Glutamatergic neuron (in vitro differentiated cells): ENCODE measurements at places on chromosomes 5 and 9. TPM values are rescaled to one million over a fixed set of nuclear protein-coding genes. Genes with fewer than 3 reads are reported as not detected.
A peak's percentile ranks its signal among the peaks of the same experiment; 100 is the strongest.

- H3K27ac ChIP-seq, result peak overlapping the region; percentile 71
- no peak for DNase-seq
- H3K27me3 ChIP-seq, result no peaks in the 10 kb centered on the region
- H3K4me1 ChIP-seq, result peaks cover 57% of the 10 kb centered on the region
- no peak overlapping the region for H3K4me3 ChIP-seq
Observed at GRCh38 chr5:116454417-116454927, 120.2 kb downstream of the SEMA6A start.

- peak overlapping the region; percentile 96 for H3K27ac ChIP-seq
- DNase-seq, result peak; percentile 86
- H3K4me1 ChIP-seq, result peaks cover 10% of the 10 kb centered on the region
- H3K36me3 ChIP-seq, result no peaks in the 10 kb centered on the region
- H3K4me3 ChIP-seq, result peak overlapping the region; percentile 98
- peaks cover 18% of the 10 kb centered on the region for H3K27me3 ChIP-seq
Observed at GRCh38 chr5:98769210-98769958, 4.1 kb upstream of the RGMB start.

DNA sequence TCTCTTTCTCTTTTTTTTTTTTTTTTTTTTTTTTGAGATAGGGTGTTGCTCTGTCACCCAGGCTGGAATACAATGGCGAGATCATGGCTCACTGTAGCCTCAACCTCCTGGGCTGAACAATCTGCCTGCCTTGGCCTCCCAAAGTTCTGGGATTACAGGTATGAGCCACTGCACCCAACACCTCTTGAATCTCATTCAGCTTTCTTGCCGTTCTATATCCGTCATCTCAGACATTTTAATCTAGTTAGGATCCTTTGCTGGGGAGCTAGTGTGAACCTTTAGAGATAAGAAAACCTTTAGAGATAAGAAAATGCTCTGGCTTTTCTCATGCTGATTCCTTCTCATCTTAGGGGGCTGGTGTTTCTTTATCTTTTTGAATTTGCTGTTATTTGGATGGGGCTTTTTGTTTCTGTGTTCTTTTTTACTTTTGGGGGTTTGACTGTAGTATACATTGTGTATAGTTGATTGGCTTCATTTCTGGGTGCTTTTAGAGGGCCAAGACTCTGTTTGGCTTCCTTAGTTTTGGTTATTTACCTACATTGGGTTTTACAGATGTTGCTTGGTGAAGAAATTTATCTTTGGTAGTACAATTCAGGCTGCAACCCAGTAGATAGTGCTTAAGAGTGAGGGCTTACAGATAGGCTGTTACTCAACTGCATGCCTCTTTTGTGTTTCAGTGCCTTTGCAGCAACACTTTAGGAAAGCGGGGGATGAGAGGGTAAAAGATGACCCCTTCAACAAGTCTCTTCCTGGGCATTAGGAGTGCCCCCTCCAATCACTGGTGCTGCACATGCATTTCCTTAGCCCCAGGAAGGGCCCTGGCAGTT, 41.9 kb upstream of the SLC36A1 start:
- no peaks in the 10 kb centered on the region for H3K4me1 ChIP-seq
- no peaks in the 10 kb centered on the region for H3K27me3 ChIP-seq
- H3K27ac ChIP-seq, result no peak overlapping the region
- H3K4me3 ChIP-seq, result no peak overlapping the region
- peaks cover 13% of the 10 kb centered on the region for H3K36me3 ChIP-seq

- H3K36me3 ChIP-seq, result no peaks in the 10 kb centered on the region
- H3K27ac ChIP-seq, result no peak overlapping the region
- DNase-seq, result no peak
- H3K4me1 ChIP-seq, result peaks cover 9% of the 10 kb centered on the region
- no peaks in the 10 kb centered on the region for H3K27me3 ChIP-seq
Observed at GRCh38 chr5:132019857-132020555, 8.5 kb upstream of the ACSL6 start.

DNA sequence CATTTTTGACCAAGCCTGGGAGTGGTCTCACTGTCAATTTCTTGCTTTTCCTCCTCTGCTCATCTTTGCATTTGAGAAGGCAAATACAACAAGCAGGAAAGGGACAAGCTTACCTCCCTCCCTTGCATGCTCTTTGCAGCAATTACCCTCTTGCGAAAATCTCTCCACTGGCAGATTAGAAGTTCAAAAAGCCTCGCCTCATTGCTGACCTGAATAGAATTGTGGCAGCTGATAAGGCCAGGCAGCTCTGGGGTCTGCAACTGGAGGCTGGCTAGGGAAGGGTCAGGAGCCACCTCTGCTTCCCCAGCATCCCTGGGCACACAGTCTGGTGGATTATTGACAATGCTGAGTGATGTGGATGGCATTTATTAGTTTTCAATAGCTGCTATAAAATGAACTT, 362.3 kb upstream of the KIF2A start:
- H3K4me1 ChIP-seq, result peaks cover 7% of the 10 kb centered on the region
- H3K4me3 ChIP-seq, result no peak overlapping the region
- no peak for DNase-seq
- H3K36me3 ChIP-seq, result no peaks in the 10 kb centered on the region

GRCh38 chr5:168847511-168848073, 268.4 kb upstream of the PANK3 start:
- H3K4me3 ChIP-seq, result no peak overlapping the region
- no peaks in the 10 kb centered on the region for H3K36me3 ChIP-seq
- H3K27ac ChIP-seq, result no peak overlapping the region
- peaks cover 6% of the 10 kb centered on the region for H3K27me3 ChIP-seq
- peaks cover 32% of the 10 kb centered on the region for H3K4me1 ChIP-seq

DNA sequence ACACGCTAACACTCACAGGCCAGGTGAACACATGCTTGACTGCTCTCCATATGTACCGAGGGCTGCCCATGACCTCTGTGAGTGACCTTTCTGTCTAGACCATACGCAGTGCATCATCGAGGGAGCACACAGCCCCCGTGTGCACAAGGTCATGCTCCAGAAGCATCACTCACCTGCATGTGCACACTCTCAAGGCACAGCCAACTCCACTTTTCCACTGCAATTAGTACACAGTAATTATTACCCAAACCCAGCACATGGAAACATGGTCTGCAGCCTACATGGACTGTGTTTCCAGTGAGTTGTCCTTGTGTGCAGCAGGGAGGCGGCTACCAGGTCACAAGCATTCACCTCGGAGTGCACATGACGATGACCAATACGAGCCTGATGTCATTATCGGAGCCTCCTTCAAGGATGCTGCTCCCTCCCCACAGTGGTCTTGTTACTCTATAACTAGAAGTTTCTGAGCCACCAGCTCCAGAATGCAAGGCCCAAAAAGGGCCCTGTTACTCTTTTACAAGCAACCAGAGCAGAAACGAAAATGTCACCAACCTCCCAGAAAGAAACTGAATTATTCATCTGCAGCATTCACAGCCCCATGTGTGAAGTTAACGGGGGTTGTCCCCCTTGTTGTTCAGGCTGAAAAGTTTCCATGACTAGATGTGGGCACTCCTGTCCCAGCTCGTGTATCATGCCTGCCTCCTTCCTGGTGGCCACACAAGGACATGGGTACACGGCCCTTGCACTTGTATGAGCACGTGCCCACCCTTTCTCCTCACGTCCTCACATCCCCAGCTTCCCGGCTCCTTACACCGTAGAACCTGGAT, 31.2 kb downstream of the SEMA4D start:
- H3K27ac ChIP-seq, result peak overlapping the region; percentile 36
- peak overlapping the region; percentile 15 for H3K4me3 ChIP-seq
- peaks cover 71% of the 10 kb centered on the region for H3K4me1 ChIP-seq
- H3K27me3 ChIP-seq, result no peaks in the 10 kb centered on the region
- no peaks in the 10 kb centered on the region for H3K36me3 ChIP-seq

The MAML1 gene
- 30.0 TPM for total RNA-seq

The GABRA1 gene
- not detected for total RNA-seq

DNA sequence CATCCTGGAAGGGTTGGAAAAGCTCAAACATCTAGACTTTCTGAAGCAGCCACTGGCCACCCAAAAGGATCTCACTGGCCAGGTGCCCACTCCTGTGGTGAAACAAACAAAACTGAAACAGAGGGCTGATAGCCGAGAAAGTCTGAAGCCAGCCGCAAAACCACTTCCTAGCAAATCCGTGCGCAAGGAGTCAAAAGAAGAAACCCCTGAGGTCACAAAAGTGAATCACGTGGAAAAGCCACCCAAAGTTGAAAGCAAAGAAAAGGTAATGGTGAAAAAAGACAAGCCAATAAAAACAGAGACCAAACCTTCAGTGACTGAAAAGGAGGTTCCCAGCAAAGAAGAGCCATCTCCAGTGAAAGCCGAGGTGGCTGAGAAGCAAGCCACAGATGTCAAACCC, 87.6 kb downstream of the MAP1B start:
- H3K36me3 ChIP-seq, result peaks cover 49% of the 10 kb centered on the region
- peak overlapping the region; percentile 48 for H3K4me3 ChIP-seq
- peaks cover 52% of the 10 kb centered on the region for H3K4me1 ChIP-seq
- peak overlapping the region; percentile 85 for H3K27ac ChIP-seq
- peaks cover 53% of the 10 kb centered on the region for H3K27me3 ChIP-seq

The LCN12 gene
- total RNA-seq, result 2.9 TPM

- no peak overlapping the region for H3K27ac ChIP-seq
- no peak for DNase-seq
- no peak overlapping the region for H3K4me3 ChIP-seq
Observed at GRCh38 chr9:135671591-135672041, 8.5 kb downstream of the LCN9 start.

The PCDH12 gene
- 1.7 TPM for total RNA-seq

DNA sequence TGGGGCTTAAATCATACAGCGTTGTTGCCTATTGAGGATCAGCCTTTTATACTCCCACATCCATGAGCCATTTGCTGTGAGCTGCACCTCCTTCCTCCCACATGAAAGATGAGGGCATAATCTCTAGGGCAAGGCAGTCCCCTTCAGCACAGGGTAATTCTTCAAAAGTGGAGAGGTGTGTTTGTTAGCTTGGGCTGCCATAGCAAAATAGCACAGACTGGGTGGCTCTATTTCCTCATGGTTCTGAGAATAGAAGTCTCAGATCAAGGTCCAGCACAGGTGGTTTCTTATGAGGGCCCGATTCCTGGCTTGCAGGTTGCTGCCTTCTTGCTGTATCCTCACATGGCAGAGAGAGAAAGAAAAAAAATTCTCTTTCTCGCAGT, 121.8 kb upstream of the SLC12A2 start:
- H3K36me3 ChIP-seq, result no peaks in the 10 kb centered on the region
- H3K27me3 ChIP-seq, result peaks cover 8% of the 10 kb centered on the region
- H3K4me1 ChIP-seq, result peaks cover 16% of the 10 kb centered on the region
- H3K27ac ChIP-seq, result no peak overlapping the region
- no peak overlapping the region for H3K4me3 ChIP-seq

The IGFBPL1 gene
- 590 TPM for total RNA-seq

- DNase-seq, result no peak
- H3K27ac ChIP-seq, result no peak overlapping the region
- no peaks in the 10 kb centered on the region for H3K36me3 ChIP-seq
- H3K4me3 ChIP-seq, result no peak overlapping the region
- H3K4me1 ChIP-seq, result no peaks in the 10 kb centered on the region
- no peaks in the 10 kb centered on the region for H3K27me3 ChIP-seq
Observed at GRCh38 chr5:32780508-32780919, 69.4 kb downstream of the NPR3 start.

DNA sequence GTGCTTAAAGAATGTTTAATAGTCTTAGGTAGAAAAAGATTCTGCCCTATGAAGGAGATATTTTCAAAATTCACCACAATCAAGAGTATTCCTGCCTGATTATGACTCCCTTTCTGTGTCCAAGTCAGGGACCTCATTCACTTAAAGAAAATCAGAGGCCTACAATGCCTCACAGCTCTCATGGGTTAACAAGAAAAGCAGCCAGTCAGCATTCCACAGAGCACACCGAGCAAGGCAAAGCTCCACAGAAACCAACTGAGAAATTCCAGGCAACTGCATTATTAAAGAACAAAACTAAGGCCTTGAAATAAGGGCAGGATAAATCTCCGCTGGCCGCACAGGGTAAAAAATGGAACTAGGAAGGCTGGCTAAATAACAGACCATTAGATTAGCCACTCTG, 161.1 kb downstream of the TARS1 start:
- H3K27me3 ChIP-seq, result no peaks in the 10 kb centered on the region
- H3K36me3 ChIP-seq, result no peaks in the 10 kb centered on the region
- H3K4me3 ChIP-seq, result no peak overlapping the region
- H3K4me1 ChIP-seq, result peaks cover 3% of the 10 kb centered on the region
- no peak overlapping the region for H3K27ac ChIP-seq

GRCh38 chr9:121945849-121946248, 147.3 kb downstream of the TTLL11 start:
- H3K27me3 ChIP-seq, result peaks cover 2% of the 10 kb centered on the region
- no peak overlapping the region for H3K4me3 ChIP-seq
- no peaks in the 10 kb centered on the region for H3K4me1 ChIP-seq

DNA sequence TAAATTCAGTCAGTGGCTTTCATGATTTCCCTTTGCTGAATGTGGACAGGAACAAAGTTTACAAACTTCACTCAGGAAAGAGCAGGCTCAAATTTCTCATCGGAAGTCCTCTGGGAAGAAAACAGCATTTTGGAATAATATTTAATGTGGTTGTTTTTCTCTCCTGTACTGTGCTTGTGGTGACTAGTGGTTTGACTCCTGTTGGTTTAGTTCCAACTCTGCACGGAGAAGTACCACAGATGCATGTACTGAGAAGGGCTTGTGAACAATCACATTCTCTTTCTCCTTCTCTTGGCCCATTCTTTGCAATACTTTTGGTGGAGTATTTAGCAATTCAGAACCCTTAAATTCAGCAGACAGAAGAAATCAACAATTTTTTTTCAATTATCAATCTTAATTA, 13.3 kb downstream of the MPDZ start:
- H3K36me3 ChIP-seq, result no peaks in the 10 kb centered on the region
- H3K4me1 ChIP-seq, result peaks cover 45% of the 10 kb centered on the region
- no peaks in the 10 kb centered on the region for H3K27me3 ChIP-seq
- no peak overlapping the region for H3K27ac ChIP-seq
- no peak overlapping the region for H3K4me3 ChIP-seq

- H3K4me1 ChIP-seq, result peaks cover 28% of the 10 kb centered on the region
- H3K27ac ChIP-seq, result no peak overlapping the region
- H3K36me3 ChIP-seq, result peaks cover 5% of the 10 kb centered on the region
Observed at GRCh38 chr9:99370376-99370775, 148.3 kb downstream of the SEC61B start.

- no peaks in the 10 kb centered on the region for H3K36me3 ChIP-seq
- no peak overlapping the region for H3K27ac ChIP-seq
- peaks cover 13% of the 10 kb centered on the region for H3K27me3 ChIP-seq
Observed at GRCh38 chr5:139859013-139859412, 63.4 kb downstream of the PSD2 start.
